Stimulated activated CD4-positive, alpha-beta T cell treated with anti-CD3 and anti-CD28 coated beads, Interleukin-1b, Interleukin-23, amount 100 ng/mL, for 1 hour (primary cell): ENCODE measurements at places on chromosomes 2 and 18.

DNA sequence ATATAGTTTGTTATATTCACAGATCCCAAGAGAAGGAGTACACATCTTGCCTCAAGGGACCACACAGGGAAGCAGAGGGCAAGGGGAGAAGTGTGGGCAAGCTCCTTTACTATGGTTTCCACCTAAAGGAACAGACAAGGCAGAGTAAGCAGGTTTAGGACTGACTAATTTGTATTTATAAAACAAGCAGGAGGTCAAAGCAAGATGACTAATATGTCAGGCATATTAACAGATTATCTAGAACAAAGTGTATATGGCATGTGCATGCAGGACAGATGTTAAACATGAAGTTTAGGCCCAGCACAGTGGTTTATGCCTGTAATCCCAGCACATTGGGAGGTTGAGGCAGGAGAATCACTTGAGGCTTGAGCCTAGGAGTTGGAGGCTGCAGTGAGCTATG is 3.7 kb upstream of the LRP2 start:
- no peak for DNase-seq

DNA sequence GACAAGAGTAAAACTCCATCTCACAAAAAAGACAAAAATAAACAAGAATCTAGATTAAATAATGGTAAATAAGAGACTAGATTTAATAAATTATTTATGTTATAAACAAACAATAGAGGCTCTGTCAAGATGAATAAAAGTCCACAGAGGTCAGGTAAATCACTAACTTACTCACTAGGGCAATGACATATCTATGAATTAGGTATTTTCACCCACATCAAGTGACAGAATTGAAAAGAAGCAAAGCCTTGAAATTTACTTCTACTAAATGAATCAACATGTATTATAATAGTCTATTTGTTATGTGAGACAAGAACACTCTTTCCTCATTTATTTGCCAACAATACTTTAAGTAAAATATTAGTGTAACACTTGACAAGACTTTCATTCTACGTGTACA is 41.7 kb downstream of the FBXO11 start:
- no peak for DNase-seq

DNA sequence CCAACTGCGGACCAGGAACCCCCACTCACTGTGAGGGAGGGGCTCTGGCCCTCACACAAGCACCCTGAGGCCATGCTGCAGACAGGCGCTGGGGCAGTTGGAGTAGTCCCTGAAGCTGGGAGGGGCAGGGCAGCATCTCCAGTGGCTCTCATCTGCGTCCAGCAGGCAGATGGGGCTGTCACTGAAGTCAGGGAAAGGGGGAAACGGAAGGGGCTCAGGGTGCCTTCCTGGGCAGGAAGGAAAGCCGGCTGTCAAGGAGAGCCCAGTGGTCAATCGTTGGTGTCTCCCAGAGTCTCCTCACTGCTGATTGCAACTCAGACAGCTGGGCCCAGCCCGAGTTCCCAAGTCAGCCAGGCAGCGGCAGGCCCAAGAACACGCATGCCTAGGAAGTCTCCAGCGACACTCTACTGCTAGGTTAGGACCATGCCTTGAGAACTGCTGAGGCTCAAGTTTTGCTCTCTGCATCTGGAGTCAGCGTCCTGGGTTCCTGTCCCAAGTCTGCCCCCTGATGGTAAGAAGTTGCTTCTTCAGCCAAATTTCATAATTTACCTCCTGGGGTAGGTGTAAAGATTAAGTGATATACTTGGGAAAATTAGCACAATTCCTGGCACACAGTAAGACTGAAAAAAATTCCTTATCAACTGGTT is 27.4 kb upstream of the NMUR1 start:
- DNase-seq: no peak

DNA sequence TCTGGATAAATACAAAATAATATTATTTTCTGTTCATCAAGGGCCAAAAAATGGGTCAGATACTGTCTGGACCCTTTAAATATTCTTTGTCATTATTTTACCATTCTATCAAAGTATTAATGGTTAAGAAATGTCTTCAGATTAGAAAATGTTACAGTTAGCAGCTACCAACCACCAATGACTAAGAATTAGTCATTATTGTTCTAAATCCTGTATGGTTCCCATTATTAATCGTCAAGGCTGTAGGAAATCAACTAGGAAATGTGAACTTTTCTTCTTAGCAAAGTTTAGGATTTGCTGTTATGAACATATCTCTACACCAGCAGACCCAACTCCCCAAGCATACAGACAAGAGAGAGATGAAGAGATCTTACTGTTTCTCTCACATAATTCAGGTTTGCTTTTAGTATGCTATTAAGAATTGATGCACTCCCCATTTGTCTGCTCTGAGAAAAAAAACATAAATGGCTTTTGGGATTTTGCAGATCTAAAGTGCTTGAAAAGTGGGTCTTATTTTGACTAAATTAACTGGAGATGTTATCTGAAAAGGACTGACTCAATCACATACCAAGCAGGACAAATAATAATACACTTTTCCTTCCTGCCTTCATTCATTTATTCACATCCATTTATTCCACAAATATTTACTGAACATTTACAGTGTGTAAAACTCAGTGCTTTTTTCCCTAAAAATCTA is 147.7 kb downstream of the PPP1R1C start:
- no peak for DNase-seq

GRCh38 chr18:65606551-65607130 is 144.2 kb upstream of the CDH7 start:
- no peak for DNase-seq

- no peak for DNase-seq
These were observed 43.9 kb downstream of the MEIS1 start for GRCh38 chr2:66478731-66479316.

DNA sequence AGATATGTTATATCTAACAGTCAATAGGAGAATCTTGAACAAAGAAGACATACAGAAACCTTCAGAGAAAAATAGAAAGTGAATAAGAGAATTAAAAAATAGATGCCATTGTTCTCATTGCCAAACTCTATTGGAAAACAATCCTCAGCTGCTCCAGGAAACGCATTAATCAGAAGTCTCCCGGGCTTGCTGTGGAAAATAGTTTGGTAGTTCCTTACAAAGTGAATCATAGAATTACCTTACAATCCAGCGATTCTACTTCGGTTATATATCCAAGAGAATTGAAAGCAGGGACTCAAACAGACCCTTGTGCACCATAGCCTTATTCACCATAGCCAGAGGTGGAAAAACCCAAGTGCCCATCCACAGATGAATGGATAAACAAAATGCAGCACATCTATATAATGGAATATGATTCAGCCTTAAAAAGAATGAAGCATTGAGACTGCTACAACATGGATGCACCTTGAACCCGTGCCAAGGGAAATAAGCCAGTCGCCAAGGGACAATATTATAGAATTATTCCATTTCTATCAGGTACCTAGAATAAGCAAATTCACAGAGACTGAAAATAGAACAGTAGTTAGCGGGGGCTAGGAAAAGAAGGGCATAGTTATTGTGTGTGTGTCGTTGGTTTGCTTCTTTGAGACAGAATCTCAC is 21.9 kb upstream of the CHRNA1 start:
- no peak for DNase-seq

DNA sequence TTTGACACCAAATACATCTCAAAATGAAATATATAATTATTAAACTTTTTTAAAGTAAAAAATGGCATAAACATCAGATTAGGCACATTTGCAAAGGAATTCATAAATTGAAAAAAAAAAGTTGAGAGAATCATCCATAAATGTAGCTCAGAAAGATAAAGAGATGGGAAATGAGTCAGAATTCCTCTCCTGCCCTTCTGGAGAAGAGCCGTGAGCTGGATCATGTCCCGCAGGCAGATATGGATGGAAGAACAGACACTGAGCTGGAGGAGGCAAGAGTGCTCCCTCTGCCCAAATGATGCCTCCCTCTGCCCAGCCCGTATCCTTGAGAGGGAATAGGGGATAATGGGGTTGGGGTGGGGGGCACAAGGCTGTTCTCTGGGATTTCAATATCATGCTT is 190.9 kb downstream of the TFCP2L1 start:
- no peak for DNase-seq

DNA sequence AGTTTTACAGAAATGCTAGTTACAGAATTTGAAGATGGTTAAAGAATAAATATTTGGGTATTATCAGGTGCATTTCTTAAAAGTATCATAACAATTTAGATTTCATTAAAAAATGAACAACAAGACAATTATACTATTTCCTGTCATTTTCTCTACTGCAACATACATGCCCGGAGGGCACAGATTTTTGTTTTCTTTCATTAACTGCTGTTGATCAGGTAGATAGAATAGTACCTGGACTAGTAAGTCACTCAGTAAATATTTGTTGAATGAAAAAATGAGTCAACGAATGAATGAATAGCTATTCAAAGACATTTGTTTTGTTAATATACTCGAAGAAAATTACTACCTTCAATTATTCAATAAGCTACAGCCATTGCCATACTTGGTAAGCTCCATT is 531.2 kb upstream of the VRK2 start:
- no peak for DNase-seq

- no peak for DNase-seq
These were observed 11.2 kb downstream of the TMEM127 start for GRCh38 chr2:96254571-96254970.

DNA sequence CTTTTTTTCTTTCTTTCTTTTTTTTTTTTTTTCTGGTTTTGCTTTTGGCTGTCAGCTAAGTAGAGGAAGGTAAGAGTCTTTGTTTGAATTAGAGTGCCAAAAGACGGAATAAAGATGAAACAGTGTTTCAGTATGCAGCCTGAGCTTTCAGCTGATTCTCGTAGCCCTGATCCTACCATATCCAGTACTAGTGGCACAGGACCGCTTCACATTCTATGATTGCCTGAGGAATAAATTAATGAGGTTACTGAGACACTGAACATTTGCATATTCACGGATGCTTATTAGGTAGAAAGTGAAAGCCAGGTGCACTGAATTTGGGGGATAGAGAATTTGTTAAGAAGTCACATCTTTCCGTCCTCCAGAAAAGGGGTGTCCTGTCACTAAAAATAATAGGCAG is 421.5 kb upstream of the POU3F3 start:
- DNase-seq: no peak

DNA sequence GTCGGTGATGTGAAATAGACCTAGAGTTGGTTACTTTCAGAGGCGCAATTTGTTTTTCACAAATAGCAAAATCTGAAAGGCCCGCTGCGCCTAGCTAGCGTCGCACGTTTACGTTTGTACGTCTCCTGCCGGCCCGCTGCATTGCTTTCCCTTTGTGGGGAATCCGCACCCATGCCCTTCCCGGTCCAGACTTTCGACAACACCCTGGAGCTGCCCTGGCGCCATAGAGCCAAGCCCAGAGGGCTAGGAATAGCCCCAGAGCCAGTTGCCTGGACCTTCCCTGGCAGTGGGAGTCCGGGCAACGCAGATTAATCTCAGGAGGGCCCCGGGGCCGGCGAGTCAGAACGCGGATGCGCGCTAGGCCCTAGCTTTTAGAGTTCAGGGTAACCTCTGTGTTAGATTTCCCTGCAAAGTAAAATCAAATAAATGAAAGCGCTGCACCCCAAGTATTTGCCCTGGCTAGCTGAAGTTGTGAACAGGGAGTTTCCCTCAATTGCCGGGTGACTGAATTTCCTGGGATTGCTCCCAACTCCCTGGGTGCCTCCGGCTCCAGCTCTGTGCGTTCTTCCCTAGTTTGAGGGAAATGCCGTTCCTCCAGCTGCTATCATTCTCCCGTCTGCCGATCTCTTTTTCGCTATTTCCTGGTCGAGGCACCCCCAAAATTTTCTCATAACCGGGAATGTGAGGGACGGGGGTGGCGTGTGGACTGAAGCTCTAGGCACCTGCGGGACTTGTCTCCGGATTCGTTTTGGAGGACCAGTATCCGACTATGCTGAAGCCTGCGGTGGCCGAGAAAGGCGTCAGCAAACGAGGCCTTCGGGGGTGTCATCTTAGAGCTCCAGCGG is 1.2 kb upstream of the EN1 start:
- DNase-seq: no peak

GRCh38 chr2:8174641-8175257 is 507.1 kb upstream of the ID2 start:
- no peak for DNase-seq

GRCh38 chr2:199128476-199129229 is 329.1 kb downstream of the SATB2 start:
- DNase-seq: no peak

DNA sequence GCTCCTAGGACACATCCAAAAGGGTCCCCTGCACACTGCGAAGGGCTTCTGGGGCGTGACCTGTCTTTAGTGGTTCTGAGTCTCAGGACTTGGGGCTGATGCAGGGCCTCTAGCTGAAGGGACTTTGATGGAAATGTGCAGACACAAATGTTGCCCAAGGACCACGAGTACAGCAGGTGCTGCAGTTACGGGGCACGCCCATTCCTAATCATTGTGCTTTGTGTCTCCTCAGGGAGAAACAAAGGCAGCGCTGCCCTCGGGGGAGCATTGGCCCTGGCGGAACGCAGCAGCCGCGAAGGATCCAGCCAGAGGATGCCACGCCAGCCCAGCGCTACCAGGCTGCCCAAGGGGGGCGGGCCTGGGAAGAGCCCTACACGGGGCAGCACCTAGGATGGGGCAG is 8.0 kb downstream of the TUBA3E start:
- no peak for DNase-seq

DNA sequence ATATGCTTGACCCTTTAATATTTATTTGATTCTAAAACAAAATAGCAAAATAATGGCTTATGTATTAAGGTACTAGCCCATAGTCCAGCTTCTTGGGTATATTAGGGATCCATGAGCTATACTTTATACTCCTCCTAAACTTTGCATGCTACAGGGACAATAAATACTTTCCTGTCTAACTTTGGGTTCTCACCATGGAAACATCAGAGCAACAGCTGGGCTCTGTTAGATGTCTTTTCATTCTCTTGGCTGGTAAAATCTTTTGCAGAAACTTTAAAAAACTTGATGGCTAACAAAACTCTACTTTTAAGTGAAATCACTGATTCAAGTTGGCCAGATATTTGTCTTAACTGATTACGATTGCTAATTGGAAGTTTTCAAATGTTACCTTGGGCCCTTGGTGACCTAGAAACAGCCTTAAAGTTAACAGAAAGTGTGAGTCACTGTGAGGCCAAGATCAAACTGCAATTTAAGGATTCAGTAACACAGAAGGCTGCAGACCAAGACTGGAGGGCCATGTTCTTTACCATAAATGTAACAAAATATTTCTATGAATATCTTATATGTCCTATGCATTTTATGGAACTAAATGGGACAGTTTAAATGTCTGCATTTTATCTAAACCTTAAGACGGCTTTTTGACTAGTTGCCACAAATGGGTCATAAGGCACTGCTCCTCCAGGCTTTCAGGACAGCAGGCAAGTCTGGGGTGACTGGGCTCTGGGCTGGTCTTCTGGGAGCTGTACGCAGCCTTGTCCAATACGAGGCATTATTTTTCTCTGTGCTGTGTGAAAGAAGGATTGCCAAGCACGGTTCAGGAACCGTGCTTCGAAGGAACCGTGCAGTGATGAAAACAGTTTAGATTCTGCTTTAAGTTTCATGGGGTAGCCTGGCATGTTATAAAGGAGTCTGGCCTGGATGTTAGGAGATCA is 188.5 kb downstream of the TPGS2 start:
- no peak for DNase-seq

DNA sequence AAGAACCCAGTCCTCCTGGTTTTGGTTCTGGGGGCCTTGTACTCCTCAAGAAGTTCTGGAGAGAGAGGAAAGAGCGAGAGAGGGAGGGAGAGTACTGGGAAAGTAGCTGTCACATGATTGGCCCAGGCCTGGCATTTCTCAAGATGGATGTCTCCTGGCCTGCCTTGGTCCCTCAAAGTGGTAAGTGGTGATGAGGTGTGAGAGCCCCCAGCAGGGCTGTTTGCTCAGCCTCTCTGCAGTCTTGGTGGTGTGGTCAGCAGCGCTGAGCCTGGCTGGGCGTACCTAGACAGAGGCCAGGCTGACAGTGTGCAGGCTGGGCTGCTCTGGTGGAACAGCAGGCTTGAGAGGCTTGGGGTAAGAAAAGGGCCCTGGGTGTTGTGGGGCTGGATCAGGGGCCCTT is 2.5 kb downstream of the SPEG start:
- no peak for DNase-seq
